T-helper 2 cell treated with Interferon-gamma antibody and Interleukin-4, amounts not matched to agents 5 μg/mL and 100 μg/mL, for 36 hours (primary cell): ENCODE measurements at places on chromosomes 11 and 22.

DNA sequence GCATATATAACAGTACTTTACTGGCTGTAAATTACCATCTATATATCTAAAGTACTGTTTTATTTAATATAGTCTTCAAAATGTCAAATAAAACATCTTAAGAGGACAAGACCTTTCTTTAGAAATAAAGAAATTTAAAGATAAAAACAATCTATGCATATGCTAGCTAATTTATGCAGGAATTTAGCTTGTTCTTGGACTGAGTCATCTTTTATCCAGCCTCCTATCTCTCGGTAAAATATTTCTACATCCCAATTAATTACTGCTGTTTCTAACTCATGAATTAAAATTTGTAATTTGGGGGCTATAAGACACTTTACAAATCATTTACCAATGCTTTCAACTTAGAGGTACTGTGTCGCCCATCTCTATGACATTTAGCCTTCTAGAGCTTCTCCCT lies 72.8 kb upstream of the DDI1 start:
- DNase-seq: no peak

DNA sequence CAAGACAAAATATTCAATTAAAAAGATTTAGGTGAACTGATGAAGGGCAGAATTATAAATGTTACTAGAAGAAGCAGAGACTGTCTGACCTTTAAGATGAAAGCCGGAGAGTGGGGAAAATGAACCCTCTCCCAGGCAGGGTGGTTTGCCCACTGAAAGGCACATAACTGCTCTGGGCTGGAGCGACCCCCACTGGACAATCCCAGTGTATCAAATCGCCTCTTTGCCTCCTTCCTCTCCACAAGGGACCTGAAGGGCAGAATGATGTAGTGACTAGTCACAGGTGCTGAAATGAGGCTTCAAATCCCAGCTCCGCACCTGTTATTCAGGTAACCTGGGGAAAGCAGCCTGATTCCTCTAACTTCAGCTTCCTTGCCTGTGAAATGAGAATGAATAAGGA lies 69.0 kb downstream of the EFCAB6 start:
- DNase-seq: no peak

GRCh38 chr11:18563090-18563730 lies 25.3 kb downstream of the UEVLD start:
- no peak for DNase-seq

DNA sequence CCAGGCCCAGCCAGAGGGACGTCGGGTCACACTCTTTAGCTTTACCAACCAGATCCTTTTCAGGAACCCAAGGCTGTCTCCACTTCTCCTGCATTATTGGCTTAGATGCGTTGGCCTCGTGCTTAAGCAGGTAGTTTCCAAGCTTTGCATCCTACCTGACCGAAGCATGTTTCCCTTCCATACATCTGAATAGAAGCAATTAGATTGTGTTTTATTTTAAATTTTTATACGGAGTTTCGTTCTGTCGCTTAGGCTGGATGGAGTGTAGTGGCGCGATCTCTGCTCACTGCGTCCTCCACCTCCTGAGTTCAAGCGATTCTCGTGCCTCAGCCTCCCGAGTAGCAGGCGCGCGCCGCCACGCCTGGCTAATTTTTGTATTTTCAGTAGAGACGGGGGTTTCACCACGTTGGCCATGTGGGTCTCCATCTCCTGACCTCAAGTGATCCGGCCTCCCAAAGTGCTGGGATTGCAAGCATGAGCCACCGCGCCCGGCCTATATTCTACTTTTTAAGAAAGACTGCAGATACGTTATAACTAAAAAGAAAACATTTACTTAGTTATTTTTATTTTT lies 677 bp downstream of the DYNC2H1 start:
- no peak for DNase-seq

DNA sequence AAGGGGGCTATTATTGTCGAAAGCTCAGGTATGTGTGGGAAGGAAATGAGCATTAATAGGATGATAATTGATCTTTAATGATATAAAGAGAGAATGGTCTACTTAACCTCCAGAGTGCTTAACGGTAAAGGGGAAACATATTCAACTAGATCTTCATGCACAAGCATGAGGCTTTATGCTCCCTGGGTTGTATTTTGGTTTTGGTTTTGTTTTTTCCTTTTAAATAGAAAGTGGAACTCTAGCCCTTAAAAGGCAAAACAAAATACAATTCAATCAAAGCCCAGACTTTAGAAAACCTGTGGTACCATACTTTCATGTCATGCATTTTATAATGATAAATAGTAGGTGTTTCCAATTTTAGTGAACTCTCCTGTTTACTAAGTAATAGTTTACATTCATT lies 622.7 kb downstream of the METTL15 start:
- DNase-seq: no peak

DNA sequence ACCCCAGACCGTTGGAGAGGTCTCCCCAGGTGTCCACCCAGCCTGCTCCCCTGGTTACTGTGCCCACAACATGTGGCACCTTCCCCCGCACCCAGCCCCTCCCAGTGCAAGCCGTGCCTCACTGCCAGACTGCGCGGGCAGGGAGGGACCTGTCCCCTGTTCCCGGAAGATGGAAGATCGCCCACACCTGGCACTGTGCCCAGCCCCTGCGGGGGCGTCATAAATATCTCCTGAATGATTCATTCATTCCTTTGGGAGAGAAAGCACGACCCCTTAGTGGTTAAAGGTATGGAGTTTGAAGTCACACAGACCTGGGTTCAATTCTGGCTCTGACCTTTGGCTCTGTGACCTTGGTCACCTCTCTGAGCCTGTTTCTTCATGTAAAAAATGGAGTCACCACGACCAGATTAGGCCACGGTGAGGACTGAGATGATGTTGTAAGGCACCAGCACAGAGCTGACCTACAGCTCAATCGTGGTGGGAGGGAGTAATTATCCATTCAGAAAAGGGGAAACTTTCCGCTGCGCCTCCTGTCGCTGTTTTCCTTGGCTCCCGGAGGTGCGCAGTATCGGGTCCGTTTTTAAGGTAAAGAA lies 497 bp upstream of the SYT12 start:
- DNase-seq: no peak

DNA sequence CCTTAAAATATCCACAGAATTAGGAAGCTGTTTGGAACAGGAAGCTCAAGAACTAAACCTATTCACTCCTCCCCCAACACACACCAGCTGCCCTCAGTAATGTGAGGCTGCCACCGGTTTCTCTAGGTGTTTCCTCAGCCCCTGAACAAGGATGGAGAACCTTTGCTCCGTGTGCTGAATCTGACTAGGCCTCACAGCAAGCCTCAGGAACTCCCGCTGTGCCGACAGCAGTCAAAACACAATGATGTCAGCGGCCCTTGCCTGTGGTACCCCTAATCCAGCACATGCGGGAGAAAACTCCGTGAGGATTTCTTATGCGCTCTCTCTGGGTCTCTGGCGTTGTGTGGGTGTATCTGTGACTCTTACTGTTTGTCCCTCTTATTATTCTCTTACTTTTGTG lies 153.3 kb downstream of the EFCAB6 start:
- DNase-seq: no peak

DNA sequence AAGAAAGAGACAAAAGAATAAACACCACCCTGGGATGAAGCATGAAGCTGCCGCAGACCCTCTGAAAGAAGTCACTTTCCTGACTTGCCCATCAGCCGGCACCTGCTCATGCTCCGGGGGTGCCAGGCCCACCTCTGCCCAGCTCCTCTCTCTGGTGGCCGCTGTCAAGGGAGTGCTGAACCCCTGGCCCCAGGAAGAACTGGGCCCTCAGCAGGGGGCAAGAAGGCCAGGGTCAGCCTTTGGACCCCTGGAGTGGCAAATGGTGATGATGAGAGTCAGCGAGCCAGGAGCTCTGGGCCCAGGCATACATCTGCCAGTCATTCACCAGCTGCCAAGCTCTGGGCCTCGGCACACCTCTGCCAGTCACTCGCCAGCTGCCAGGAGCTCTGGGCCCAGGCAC lies 17.4 kb downstream of the TTLL8 start:
- no peak for DNase-seq

- DNase-seq: no peak
Observed at GRCh38 chr22:19143212-19143611, 1.2 kb downstream of the ESS2 start.

DNA sequence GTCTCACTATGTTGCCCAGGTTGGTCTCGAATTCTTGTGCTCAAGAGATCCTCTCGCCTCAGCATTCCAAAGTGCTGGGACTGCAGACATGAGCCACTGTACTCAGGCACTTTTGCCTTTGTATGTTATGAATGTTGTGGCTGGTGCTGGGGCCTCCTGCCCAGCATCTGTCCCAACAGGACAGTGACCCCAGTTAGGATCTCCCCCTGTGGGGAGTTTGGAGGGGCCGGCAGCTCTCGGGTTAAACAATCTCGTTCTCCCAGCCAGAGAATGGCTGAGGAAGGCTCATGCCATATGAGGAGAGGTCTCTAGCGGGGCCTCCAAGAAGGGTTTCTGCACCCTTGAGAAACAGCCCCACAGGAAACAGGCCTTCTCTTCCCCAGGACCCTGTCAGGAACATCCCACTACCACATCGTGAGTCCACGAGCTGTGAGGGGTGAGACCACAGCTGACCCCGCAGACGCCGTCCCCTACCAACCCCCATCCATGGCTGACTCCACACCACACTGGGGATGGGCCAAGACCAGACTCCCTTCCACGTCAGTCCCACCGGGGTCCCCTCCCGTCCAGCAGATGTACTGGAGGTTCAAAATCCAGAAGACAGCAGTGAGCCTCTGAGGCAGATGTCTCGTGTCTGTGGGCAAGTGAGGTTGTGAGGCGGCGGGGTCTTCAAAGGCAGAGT lies 54.1 kb downstream of the SHANK2 start:
- no peak for DNase-seq

DNA sequence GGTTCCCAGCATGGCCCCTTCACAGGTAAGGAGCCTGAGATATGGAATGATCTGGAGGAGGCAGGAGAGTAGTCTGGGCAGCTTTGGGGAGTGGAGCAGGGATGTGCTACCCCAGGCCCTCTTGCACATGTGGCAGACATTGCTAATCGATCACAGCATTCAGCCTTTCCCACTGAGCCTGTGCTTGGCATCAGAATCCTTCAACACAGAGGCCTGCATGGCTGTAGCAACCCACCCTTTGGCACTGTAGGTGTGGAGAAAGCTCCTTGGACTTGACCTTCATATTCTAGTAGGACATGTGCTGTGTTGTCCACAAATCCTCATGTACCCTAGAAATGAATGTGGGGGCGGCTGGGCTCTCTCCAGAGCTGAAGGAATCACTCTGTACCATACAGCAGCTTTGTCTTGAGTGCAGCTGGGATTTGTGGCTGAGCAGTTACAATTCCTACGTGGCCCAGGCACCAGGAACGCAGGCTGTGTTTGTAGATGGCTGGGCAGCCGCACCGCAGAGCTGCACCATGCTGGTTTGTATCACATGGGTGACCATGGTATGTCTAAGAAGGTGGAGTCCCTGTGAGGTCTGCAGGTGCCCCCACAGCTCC lies 21.8 kb upstream of the PPP6R3 start:
- DNase-seq: no peak

DNA sequence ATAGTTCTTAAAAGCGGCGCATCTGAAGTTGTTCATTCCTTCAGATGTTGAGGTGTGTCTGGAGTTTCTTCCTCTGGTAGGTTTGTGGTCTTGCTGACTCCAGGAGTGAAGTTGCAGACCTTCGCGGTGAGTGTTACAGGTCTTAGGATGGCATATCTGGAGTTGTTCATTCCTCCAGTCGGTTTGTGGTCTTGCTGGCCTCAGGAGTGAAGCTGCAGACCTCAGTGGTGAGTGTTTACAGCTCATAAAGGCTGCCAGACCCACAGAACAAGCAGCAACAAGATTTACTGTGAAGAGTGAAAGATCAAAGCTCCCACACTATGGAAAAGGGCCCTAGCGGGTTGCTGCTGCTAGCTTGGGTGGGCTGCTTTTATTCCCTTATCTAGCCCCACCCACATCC lies 201.7 kb upstream of the PDGFD start:
- no peak for DNase-seq

DNA sequence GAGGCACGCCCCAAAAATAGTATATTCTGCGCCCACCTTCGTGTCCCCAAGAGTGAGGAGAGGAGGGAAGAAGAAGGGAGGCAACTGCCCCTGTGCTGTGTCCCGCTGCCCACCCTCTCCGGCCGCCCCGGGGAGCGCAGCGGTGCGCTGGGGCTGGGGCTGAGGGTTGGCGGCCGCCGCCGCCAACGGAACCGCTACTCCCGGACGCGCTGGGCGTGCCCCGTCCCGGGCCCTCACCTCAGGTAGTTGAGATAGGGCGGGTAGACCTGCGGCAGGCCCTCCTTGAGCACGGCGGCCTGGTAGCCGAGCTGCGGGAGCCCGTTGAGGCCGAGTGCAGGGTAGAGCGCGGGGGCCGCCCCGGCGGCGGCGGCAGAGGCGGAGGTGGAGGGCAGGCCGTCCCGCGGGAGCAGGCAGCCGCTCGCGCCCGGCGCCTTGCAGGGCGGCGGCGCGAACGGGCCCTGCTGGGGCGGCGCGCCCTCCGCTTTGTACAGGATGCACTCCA lies 2.4 kb downstream of the PGR start:
- no peak for DNase-seq

- DNase-seq: no peak
Observed at GRCh38 chr22:31272522-31273446, 19.5 kb downstream of the PIK3IP1 start.

- peak; percentile 67 for DNase-seq
Observed at GRCh38 chr11:6419009-6419631, at the start of gene APBB1. APBB1 (minus strand) TSS chr11:6419094; CDS start chr11:6411347, 7,747 bp downstream.

DNA sequence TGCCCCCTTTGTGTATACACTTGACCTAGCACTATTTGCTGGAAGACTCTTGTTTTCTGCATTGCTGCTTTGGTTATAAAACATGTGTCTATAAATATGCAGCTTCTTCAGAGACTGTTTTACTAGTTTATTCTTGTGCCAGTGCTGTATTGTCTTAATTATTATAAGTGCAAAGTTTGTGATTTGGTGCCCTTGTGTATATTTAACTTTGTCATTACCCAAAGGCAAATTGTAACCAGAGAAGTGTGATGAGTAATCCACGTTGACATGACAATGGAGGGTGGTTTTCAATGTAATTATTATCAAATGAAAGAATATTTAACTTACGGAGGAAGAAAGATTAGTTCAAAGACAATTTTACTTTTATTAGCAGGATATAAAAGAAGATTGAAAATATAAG lies 75.0 kb upstream of the PRODH start:
- no peak for DNase-seq

- no peak for DNase-seq
Observed at GRCh38 chr11:64747961-64748665, 4.2 kb upstream of the RASGRP2 start.

GRCh38 chr11:106463796-106464201 lies 386.3 kb downstream of the AASDHPPT start:
- DNase-seq: no peak

- no peak for DNase-seq
Observed at GRCh38 chr11:112410325-112410724, 149.7 kb upstream of the PLET1 start.

DNA sequence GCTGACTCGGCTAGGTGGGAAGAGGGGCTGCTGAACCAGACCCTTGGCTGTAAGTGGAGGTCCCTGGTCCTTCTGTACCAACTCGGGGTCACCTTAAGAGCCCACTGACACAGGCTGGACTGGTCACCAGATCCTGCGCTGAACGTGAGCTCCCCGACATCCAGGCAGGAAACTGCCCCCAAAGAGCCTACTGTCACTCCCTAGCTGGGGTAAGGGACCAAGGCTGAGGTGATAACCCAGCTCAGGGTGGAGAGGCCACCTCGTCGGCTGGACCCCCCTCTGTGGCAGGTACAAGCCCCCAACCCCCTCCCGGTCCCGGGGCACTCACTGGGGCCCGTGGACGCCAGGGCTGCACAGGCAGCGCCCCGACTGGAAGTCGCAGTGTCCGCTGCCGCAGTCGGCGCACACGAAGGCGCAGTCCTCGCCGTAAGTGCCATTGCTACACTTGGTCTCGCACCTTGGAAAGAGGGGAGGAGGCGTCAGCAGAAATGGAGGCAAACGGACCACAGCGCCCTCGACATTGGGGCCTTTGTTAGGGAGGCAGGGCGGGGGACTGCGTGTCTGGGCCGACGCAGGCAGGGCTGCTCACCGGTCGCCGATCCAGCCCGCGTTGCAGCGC lies 7.4 kb downstream of the SCARF2 start:
- no peak for DNase-seq
